ENCODE measurements at places on chromosomes 12 and 14. TPM values are rescaled to one million over a fixed set of nuclear protein-coding genes. Genes with fewer than 3 reads are reported as not detected.

CPNE6 gene
- total RNA-seq = not detected

CELA1 gene
- total RNA-seq = not detected

PGF gene
- total RNA-seq = 3.5 TPM

OR6C1 gene
- total RNA-seq = not detected

XPOT gene
- total RNA-seq = 56.2 TPM

PXMP2 gene
- total RNA-seq = 21.3 TPM

NEUROD4 gene
- not detected for total RNA-seq

AKAP3 gene
- 0.10 TPM for total RNA-seq

STXBP6 gene
- total RNA-seq = 2.2 TPM
